Amniotic epithelial cell (primary cell): ENCODE measurements at places on chromosomes 5 and 9.

- DNase-seq: no peak
These were observed 387.5 kb downstream of the CDH12 start for GRCh38 chr5:22465616-22466015.

GRCh38 chr5:160619381-160619780, 197.7 kb downstream of the PTTG1 start:
- DNase-seq: no peak

GRCh38 chr5:31853398-31854135, 214.6 kb downstream of the PDZD2 start:
- no peak for DNase-seq

DNA sequence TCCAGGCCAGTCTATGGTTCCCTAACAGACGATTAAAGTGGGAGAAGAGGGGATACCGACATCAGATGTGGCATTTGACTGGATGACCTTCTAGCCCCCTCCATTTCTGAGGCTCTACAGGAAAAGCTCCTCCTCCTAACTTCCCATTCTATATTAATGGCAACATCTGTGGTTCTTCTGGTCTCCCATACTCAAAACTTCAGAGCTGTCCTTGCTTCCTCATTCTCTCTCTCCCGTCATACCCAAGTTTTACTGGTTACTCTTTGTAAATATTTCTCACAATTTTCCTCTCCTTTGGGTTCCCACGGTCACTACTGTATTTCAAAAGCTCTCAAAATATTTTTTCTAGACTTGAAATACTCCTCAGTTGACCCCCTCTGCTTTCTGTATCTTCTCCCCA, 36.0 kb upstream of the IL7R start:
- no peak for DNase-seq

GRCh38 chr5:142821034-142821732, 51.0 kb downstream of the ARHGAP26 start:
- DNase-seq: no peak

GRCh38 chr5:58628626-58629025, 45.8 kb downstream of the RAB3C start:
- no peak for DNase-seq

- peak; percentile 48 for DNase-seq
These were observed 52.2 kb upstream of the GRAMD2B start for GRCh38 chr5:126370796-126371718.

DNA sequence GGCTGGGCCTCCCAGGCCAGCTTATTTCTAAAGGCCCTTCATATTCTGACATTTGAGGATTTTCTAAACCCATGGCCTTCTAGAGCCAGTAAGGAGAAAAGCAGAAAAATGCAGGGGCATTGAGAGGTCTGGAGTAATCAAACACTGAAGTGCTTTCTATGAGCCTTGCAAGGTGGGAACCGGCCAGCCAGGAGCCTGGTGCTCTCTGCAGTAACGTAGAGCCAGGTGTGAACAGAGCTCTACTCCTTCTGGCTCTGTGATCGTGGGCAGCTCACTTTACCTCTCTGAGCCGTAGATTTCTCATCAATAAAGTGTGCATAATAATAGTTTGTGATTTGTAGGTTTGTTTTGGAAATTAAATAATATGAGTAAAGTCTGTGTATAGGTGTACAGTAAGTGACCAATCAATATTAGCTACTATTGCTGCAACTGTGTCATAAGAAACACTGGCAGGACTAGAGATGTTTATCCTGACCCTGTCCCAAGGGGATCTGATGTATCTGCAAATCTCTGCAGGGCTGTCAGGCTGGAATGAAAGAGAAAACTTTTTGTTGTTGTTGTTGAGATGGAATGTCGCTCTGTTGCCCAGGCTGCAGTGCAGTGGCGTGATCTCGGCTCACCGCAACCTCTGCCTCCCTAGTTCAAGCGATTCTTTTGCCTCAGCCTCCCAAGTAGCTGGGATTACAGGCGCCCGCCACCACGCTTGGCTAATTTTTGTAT, 2.7 kb downstream of the SYNPO start:
- no peak for DNase-seq

DNA sequence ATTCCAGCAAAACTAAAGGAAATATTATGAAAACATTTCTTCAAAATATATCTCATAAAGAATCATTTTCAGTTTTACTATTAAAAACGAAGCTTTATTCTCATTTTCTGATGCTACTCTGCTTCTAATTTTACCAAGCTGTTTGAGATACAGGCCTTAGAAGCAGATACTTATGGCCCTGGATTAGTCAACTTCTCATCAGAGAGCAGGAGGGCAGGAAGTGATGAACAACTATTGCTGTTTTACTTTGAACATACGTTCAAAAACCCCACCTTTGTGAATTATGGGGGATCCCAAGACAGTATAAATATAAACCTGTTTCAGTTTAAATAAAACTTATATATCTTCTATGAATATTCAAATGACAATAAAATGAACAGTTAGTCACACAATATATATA, 16.0 kb downstream of the MPDZ start:
- no peak for DNase-seq

DNA sequence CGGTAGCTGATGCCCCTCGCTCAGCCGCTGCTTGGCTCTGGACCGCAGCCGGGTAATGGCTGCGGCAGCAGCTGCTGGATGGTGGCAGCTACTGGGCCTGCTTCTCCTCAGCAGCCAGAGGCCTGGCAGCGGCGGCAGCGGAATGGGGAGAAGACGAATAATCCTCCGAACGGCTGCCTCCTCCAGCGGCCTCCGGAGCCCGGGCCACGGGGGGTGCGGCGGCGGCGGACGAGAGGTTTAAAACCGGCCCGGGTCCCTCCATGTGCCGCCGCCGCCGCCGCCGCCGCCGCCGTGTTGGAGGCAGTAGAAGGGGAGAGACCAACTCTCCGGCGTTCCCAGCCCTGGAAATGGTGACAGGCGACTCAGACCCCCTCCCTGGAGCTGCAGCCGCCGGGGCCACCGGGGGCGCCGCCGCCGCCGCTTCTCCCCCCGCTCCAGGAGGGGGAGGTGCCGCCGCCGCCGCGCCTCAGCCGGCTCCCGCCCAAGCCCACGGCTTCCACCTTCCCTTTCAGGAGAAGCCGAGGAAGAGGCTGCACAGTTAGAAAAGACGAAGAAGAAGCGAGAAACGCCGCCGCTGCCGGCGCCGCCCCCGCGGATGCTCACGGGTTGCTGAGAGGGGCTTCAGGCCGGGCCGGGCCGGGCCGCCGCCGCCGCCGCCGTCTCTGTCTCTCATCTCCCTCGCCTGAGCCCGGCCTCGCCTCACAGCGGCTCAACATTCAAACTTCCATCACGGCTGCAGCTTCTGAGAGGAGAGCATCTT, 118.4 kb upstream of the PRSS3 start:
- DNase-seq: peak; percentile 9

DNA sequence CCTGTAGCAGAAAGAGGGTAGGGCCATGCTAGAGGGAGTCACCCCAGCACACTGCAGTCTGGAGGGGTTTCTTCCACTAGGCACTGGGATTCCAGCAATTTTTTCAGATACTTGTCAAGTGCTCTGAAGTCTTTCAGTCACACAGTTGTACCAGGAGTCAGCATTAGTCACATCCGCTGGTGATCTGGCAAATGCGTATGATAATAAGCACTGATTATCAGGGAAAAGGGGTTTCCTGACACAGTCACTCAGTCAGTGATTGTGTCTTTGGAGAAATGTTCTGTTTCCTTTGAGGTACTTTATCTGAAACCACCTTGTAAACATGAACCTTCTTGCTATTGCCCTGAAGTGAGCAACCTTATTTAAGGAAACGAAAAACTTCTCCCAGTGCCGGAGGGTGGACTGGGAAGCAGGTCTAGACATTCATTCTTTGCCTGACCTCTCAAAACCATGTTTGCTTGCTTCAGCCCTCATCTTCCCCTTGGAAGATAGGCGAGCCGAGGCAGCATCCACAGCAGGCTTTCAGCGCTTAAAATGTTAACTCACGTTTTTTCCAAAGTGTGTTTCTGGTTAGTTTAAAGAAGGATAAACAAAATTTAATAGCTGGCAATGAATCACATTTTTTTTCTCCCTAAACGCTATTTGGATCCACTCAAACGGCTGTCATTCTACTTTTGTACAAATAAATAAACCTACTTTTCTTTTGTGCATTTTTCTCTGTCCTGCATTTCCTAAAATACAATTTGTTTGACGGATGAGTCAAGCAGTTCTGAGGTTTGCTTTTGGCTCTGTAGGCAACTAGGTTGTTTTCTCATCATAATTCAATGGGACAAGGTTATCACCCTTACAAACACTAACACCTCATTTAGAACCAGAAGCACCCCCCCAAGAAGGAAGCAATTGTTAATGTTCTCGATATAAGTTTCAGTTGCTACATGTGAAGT, 77.7 kb downstream of the FOXD1 start:
- DNase-seq: peak; percentile 82

GRCh38 chr9:123016631-123017030, 16.8 kb upstream of the GPR21 start:
- no peak for DNase-seq

- DNase-seq: peak; percentile 86
These were observed 250.6 kb upstream of the MAP3K1 start for GRCh38 chr5:56564541-56565282.

- DNase-seq: no peak
These were observed 175.2 kb upstream of the DAP start for GRCh38 chr5:10936081-10936855.

GRCh38 chr5:59001154-59001553, 418.3 kb downstream of the RAB3C start:
- no peak for DNase-seq

DNA sequence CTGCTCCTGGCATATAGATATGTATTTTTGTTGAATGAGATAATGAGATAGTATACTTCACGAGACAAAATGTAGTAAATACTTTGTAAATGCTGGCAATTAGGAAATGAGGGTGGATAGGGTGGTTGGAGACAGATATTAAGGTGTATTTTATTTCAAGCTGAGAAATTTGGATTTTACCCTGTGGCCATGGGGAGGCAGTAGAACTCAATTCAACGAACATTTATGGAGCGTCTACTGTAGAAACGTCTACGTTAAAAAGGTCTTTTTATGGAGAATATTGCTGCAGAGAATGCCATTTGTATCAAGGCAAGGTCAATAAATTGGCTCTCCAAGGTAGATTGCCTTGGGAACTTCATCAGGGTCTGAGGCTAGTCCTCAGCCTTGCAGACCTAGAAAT, 21.5 kb upstream of the RALGPS1 start:
- DNase-seq: no peak

DNA sequence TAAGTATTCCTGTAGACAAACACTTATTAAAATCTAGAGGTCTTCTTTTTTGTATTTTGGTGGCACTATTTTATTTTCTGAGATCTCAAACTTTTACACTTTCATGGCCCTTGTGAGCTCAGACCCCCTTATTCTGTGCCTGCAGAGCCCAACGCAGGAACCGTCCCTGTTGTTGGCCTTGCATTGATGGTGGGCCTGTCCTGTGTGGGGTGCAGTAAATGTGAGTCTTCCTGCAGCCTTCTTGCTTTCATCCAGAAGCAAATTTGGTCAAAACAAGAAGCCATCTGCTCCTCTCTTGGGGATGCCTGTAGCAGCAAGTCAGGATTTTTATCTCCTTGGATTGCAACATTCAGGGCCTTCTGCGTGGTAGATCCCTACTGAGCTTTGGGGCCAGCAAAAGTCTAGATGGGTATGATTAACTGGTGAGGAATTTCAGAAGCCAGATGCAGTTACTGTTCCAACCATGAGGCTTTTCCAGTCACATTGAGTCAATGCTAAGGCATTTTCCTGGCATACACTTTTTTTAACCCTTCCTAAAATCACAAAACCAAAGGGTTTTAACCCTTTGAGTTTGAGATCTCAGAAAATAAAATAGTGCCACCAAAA, 31.7 kb downstream of the BASP1 start:
- peak; percentile 99 for DNase-seq

GRCh38 chr5:91025449-91025848, 357.7 kb downstream of the ARRDC3 start:
- no peak for DNase-seq

- DNase-seq: peak; percentile 59
These were observed 15.7 kb downstream of the SQSTM1 start for GRCh38 chr5:179836225-179837019.

- no peak for DNase-seq
These were observed 74.5 kb downstream of the IQGAP2 start for GRCh38 chr5:76477571-76477970.

- DNase-seq: peak; percentile 96
These were observed 87.6 kb downstream of the ADAMTS6 start for GRCh38 chr5:65394087-65394486.

DNA sequence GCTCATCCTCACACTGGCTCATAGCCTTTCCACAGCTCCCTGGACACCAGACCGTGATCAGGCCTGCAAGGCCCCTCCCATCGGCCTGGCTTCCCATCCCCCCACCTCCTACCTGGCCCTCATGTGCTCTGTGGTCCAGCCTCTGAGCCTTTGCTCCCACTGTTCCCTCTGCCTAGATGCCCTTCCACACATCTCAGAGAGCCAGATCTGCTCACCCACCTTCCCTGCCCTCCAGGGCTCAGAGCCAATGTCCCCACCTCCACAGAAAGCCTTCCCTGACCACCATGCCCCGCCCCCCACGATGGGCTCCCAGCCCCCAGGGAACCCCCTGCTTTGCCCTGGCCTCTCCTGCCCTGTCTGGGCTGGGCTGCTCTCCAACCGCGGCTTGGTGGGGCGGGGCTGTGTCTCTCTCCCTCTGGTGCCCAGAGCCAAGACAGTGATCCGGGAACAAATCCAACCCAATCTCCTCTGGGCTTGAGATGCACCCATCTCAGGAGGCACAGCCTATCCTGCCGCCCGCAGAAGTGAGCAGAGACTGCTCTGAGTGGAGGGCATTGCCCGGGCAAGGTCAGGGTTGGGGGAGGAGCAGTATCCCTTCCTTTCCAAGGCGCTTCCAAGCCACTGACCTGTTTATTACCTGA, 1.6 kb downstream of the NINJ1 start:
- peak; percentile 57 for DNase-seq

GRCh38 chr5:94276048-94276447, 342.4 kb downstream of the KIAA0825 start:
- peak; percentile 8 for DNase-seq

- no peak for DNase-seq
These were observed 3.7 kb downstream of the SPIN1 start for GRCh38 chr9:88391921-88392320.

DNA sequence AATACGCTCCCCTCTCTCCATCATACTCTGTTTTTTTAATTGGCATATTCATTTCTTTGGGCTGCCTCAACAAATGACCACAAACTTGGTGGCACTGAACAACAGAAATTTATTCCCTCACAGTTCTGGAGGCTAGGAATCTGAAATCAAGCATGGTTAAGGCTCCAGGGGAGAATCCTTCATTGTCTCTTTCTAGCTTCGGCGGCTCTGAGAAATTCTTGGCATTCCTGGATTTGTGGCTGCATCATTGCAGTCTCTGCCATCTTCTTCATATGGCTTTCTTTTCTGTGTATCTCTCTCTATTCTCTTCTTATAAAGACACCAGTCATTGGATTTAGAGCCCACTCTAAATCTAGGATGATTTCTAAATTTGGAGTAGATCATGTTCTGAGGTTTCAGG, 10.9 kb upstream of the SLC24A2 start:
- no peak for DNase-seq

DNA sequence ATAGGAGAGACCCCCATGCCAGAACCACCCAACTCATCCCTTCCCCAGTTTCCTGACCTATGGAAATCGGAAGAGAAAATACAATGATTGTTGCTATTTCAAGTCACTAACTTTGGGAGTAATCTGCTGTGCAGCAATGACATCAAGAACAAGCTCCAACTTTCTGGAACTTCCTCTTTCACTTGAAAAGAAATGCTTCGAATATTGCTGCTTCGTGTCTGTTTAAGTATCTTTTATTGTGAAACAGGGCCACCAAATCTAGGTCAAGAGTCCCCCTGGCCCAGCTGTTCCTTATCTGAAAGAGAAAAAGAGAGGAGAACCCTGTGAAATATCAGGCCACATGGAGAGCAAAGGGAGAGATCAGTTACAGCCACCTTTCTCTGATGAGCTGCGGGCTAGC, 59.4 kb upstream of the DNAH5 start:
- no peak for DNase-seq

- peak; percentile 66 for DNase-seq
These were observed 298.7 kb upstream of the CDH6 start for GRCh38 chr5:30894811-30895210.
